ENCODE measurements at places on chromosomes 4 and X.

GRCh38 chr4:163495900-163496299, 1.4 kb downstream of the TMA16 start:
- DNase-seq: no peak

DNA sequence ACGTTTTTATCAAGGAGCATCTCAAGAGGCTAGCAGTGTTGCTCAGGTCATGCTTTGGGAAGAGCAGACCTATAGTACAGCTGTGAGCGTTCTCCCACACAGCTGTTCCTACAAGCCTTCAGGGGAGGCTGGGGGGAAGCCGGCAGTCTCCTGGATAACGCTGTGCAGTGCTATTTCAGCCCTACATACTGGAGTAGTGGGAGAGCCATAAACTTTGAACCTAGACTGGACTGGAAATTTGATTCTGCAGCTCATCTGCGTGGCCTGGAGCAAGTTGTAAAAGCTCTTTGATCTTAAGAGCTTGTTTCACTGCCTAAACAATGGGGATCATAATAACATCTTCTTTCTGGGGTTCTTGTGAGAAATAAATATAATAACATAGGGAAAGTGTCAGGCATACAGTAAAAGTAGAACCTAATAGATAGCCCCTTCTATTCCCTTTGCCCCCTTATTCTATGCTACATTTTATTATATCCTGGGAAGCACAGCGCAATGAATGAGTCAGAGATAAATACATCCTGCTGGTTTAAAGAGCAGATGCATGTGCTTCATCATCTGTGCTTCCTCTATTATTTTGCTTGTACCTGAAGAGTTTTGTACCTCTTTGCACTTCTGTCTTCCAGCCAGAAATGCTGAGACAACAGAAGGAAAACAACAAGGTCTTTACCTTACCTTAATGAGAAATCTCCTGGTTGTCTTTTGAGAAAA, 14.7 kb upstream of the AMBN start:
- DNase-seq: no peak

- DNase-seq: no peak
These were observed 89.0 kb upstream of the LIMCH1 start for GRCh38 chr4:41448934-41449333.

GRCh38 chr4:20283039-20283438, 31.3 kb downstream of the SLIT2 start:
- no peak for DNase-seq

DNA sequence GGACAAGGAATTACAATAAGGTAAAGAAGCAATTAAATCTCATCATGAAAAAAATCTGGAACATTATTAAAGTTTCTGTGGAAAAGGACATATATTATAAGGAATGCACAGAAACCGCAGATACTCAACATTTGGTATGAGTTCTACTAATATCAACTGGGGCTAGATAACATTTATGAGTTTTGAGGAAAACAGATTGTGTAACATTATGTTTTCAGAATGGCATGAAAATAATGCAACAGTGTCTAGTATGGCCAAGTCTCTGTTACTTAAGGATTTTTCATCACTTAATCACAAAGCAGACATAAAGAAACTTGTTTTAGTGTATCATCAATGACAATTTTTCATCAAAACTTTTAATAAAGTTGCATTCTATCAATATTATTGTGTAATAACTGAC, 785.0 kb downstream of the GLUD2 start:
- no peak for DNase-seq

DNA sequence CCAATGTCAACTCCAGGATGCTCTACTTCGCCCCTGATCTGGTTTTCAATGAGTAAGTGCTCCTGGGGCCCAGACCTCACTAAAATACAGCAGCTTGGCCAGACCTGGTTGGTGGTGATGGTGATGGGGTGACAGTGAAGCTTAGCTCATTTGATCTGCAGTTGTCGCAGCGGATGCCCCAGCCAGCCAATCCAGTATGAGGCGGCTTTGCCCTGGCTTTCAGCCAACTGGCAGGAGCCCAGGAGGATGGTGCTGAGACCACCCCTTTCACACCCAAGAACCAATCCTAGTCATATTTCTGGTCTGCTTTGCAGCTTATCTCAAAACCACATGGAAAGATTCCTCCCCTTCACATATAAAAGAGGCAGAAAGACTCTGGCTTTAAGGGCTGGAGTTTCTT, 173.8 kb downstream of the AR start:
- DNase-seq: no peak

- no peak for DNase-seq
These were observed 22.3 kb upstream of the DCUN1D4 start for GRCh38 chr4:51820443-51821234.

GRCh38 chr4:31375936-31376335, 655.8 kb downstream of the PCDH7 start:
- DNase-seq: no peak

DNA sequence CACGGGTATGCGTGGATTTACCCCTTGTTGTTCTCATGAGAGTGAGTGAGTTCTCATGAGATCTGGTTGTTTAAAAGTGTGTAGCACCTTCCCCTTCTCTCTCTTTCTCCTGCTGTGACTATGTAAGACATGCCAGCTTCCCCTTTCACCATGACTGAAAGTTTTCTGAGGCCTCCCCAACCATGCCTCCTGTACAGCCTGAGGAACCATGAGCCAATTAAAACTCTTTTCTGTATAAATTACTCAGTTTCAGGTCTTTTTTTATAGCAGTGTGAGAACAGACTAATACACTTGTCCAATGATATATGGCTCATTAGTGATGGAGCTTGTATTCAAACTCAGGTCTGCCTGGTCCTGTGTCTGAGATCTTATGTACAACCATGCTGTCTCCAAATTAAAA, 28.5 kb upstream of the RTL3 start:
- DNase-seq: no peak

DNA sequence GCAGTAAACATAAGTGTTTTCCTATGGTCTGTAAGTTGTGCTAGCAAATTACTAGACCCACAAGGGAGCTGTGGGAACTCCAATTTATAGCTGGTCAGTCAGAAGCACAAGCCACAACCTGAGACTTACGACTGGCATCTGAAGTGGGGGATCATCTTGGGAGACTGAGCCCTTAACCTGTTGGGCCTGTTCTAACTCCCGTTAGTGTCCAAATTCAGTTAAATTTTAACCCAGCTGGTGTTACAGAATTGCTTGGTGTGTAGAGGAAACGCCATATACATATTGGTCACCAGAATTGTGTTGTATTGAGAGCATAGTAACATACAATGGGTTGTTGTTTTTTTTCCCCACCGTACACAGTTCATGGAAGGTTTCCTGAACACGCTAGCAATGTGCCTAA, 25.1 kb upstream of the NFXL1 start:
- no peak for DNase-seq

DNA sequence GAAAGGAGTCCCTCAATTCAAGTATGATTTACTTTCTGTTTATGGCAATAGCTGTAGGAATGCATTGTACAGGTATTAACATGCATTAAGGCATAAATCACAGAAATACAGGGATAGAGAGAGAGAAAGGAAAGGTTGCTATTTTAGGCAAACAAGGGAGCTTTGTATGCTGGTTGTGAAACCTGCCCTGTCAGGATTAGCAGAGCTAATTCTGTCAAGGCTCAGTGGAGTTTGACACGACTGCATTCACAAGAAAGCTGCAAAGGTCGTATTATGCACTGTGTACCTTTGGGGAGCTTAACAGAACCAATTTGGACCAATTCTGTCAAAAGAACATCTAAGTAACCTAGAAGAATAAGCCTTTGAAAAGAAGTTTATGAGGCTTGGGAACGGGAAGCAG, 239.3 kb downstream of the GRIA2 start:
- no peak for DNase-seq

GRCh38 chrX:15815779-15816437, 25.6 kb downstream of the ZRSR2 start:
- no peak for DNase-seq

- DNase-seq: no peak
These were observed 43.2 kb upstream of the CCDC149 start for GRCh38 chr4:24956091-24956490.

DNA sequence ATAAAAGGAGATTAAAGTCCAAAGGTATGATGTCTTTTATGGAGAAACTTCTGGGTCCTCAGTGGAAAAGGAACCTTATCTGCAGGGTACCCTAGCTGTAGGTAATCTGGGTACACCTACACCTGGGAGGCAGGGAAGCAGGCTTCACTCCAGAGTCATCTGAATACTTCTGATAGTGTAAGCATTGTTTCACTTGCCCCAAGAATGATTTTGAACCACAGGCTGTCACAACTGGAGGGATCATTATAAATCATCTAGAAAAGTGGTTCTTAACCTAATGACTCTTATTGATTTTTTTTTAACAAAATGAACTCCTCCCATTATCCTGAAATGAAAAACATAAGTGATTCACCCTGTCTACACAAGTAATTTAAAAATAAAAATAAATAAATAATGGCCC, 44.0 kb upstream of the STK26 start:
- no peak for DNase-seq

DNA sequence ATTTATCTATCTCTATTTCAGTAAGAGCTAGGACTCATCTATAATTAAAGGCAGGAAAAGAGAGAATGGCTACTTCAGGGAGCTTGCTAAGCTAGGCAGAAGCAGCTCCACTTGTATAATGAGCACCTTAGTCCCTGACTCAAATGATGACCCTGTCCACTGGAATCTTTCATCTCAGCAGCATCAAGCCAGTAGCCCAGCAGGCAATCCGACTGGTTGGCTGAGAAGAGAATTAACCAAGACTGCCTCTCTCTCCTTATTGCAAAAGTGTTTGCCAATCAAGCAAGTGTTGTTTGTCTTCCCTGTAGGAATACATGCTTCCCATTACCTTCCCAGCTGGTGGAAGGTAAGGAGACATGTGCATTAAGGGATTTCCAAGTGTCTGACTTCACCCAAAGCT, 3.9 kb upstream of the SPOCK3 start:
- no peak for DNase-seq

DNA sequence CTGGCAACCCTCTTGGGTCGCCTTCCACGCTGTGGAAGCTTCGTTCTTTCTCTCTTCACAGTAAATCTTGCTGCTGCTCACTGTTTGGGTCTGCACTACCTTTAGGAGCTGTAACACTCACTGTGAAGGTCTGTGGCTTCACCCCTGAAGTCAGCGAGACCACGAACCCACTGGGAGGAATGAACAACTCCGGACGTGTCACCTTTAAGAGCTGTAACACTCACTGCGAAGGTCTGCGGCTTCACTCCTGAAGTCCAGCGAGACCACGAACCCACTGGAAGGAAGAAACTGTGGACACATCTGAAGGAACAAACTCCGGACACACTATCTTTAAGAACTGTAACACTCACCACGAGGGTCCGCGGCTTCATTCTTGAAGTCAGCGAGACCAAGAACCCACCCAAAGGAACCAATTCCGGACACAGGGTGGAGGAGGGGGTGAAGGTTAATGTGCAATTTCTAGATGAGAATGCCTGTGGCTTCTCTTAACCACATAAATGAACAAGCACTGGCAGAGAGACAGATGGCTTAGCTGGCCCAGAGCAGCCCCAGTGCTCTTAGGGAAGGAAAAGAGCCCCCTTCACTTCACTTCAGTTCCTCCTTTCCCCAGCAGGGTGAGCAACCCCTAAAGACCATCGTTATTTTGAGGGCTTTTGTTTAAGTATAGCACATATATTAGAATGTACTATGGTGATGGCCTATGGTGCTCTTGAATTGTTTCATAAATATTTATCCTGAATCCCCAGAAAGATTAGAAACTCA, 73.0 kb downstream of the LUZP4 start:
- no peak for DNase-seq

DNA sequence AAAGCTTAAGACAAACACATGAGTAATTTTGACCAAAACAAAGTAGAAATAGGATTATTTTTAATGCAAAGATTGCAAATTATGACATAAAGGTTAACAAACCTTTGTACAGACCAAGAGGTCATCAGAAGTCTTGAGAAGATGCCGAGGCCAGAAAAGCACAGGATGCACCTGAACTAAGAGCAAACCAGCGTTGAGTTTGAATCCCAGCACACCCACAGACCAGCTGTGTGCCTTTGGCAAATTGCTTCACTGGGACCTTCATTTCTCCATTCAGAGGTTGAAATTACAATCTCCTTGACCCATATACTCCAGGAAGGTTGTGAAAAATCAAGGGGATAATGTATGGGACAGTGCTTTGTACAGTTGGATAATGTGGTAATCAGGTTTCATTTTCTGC, 56.6 kb downstream of the PPM1K start:
- no peak for DNase-seq

- DNase-seq: no peak
These were observed 277.5 kb upstream of the AGTR2 start for GRCh38 chrX:115892787-115893671.

DNA sequence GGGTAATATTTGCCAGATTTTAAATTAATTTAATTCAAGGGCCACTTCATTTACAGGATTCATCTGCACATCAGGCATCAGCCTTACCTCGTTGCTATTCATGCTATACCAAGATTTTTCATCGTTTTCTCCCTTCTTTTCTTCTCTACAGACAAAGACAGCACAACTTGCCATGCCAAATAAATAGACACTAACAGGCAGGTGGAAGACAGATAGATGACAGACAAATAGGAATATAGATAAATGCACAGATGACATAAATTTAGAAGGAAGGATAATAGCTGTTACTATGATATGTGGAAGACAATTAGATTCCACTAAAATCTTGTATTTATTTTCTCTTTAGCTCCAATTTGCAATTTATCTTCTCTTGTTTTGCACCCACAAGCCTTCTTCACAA, 164.5 kb upstream of the ARX start:
- DNase-seq: no peak

- peak; percentile 14 for DNase-seq
These were observed 1.7 kb downstream of the SPRY1 start for GRCh38 chr4:123398066-123398852.

DNA sequence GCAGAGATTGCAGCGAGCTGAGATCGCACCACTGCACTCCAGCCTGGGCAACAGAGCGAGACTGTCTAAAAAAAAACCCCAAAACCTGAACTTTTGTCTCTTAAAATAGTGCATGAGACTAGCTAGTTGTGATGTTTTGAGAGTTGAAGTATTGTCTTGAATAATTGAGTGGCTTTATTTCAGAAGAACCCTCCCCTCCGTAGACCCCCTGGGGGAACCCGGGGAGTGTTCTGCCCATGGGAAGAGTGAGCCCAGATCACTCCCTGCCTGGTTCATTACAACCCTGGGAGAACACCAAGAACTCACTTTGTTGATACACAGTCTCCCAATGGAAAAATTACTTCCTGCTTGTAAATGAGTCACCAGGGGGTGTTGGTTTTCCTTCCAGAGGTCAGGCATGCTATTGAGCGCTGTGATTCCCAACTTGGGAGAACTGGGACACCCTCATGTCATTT, 65.3 kb upstream of the SHISA3 start:
- no peak for DNase-seq

- no peak for DNase-seq
These were observed at the start of gene MAGEB17 for GRCh38 chrX:16167181-16167580. Gene MAGEB17, plus strand, starts transcription at chrX:16167481. Its CDS starts 2,902 bp downstream, at chrX:16170383.

DNA sequence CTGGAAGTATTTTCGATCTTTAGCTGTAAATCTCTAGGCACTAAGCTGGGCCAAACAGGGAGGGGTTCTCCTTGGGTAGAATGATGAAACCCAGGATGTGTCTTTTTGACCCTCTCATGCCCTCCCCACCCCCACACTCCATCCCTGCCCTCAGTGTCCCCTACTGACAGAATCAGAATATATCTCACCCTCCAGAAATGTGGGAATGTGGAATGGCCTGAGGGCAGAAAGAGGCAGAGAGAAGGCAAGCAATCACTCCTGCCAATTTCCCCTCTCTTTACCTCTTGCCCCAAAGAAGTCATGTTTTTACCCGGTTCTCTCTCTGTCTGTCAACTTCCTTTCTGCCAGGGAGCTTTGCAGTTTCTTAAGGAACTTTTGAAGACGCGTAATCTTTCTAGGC, 34.4 kb downstream of the RAP2C start:
- DNase-seq: no peak

GRCh38 chr4:168598191-168598590, 101.3 kb downstream of the PALLD start:
- no peak for DNase-seq
